ENCODE measurements at places on chromosomes 2 and 18. TPM values are rescaled to one million over a fixed set of nuclear protein-coding genes. Genes with fewer than 3 reads are reported as not detected.

Gene TXNDC9
- total RNA-seq: 51.8 TPM

Gene MYOM1
- total RNA-seq: 0.90 TPM

Gene TSPYL6
- 0.25 TPM for total RNA-seq

Gene ANKRD30BL
- 0.16 TPM for total RNA-seq

Gene CDKL4
- 0.90 TPM for total RNA-seq

Gene ASB18
- not detected for total RNA-seq

Gene LANCL1
- total RNA-seq: 58.2 TPM

Gene LINC00305
- total RNA-seq: not detected

Gene TRAF3IP1
- 8.4 TPM for total RNA-seq

Gene MSTN
- 0.08 TPM for total RNA-seq

Gene REEP1
- total RNA-seq: not detected

Gene STAT4
- total RNA-seq: 0.54 TPM

Gene PAX3
- total RNA-seq: not detected

Gene YWHAQ
- 152 TPM for total RNA-seq

Gene PLEK
- total RNA-seq: under 0.01 TPM

Gene COMMD1
- 126 TPM for total RNA-seq

Gene MDH1B
- total RNA-seq: 0.81 TPM

Gene GPBAR1
- total RNA-seq: not detected

Gene NPHP1
- total RNA-seq: 11.9 TPM

Gene POTEE
- total RNA-seq: not detected

Gene SLC38A11
- not detected for total RNA-seq

Gene CD207
- total RNA-seq: not detected

Gene ZC3H6
- 2.9 TPM for total RNA-seq

Gene TIGD1
- 7.8 TPM for total RNA-seq

Gene TMEM87B
- 40.2 TPM for total RNA-seq

Gene C2orf92
- total RNA-seq: 2.0 TPM

Gene TPO
- total RNA-seq: not detected

Gene ATP8B1
- total RNA-seq: 11.2 TPM

Gene ZNF385B
- 4.8 TPM for total RNA-seq

Gene CDCA7
- 6.2 TPM for total RNA-seq

Gene LRRC30
- total RNA-seq: not detected

Gene LHCGR
- not detected for total RNA-seq

Gene GPC1
- 69.6 TPM for total RNA-seq

Gene CCBE1
- total RNA-seq: 16.2 TPM

Gene SPRED2
- 20.6 TPM for total RNA-seq

Gene RAB27B
- total RNA-seq: 1.7 TPM

Gene ASXL3
- not detected for total RNA-seq

Gene FBXO36
- 1.6 TPM for total RNA-seq

Gene NAT8
- not detected for total RNA-seq

Gene TLK1
- total RNA-seq: 28.1 TPM

Gene MOCOS
- total RNA-seq: 3.5 TPM

Gene UGT1A8
- 0.09 TPM for total RNA-seq

Gene KCTD1
- total RNA-seq: 21.8 TPM

Gene POTEJ
- not detected for total RNA-seq
